ENCODE measurements at places on chromosomes 1 and 21.

DNA sequence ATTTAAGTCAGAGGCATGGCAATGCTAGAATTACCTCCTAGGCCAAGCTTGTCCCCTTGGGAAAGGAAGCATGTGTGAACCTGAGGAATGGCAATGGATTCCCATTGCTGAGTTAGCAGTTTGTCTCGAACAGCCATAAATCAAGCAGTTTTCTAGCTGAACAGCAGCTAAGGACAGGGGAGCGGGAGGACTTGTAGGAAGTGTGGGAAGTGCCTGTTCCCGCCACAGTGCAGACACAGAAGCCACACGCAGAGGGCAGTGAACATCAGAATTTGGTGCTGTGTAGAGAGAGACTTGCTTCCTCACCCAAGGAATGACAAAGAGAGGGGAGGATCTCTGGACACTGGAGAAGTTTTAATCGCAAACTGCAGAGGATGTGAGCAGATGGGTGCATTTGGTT lies 3.8 kb downstream of the PHGDH start:
- DNase-seq: no peak

- DNase-seq: no peak
Observed at GRCh38 chr1:60255565-60255964, 182.0 kb upstream of the C1orf87 start.

GRCh38 chr1:182473556-182473955 lies 23.6 kb downstream of the RGSL1 start:
- DNase-seq: no peak

- DNase-seq: no peak
Observed at GRCh38 chr1:35431173-35431599, 126.0 kb downstream of the KIAA0319L start.

DNA sequence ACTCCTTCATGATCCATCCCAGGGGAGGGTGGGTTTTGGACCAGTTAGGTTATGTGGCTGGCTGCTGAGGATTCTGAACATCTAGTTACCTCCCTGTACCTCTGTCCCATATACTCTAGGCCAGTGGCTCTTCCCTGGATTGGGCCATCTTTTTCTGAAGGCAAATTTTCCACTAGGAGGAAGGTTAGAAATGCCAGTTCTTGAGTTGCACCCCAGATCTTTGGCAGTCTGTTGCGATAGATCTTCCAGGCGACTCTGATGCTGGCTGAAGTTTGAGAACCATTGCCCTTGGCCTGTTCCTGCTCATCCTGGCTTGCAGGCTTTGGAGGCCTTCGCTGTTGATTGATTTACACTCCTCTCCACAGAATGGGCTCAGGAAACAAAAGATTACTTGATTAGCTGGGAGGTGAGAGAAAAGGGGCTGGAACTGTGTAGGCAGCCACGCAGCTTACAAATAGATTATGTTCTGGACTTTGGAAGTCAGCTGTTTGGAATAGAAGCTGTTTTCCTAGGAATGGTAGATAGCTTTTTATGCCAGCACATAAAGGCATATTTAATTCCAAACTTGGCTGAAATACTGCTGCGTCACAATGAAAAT lies 110.1 kb downstream of the MRPS6 start:
- no peak for DNase-seq

GRCh38 chr1:230641346-230641745 lies 935 bp upstream of the COG2 start:
- DNase-seq: no peak

- DNase-seq: no peak
Observed at GRCh38 chr1:18799454-18799853, 60.0 kb downstream of the TAS1R2 start.

DNA sequence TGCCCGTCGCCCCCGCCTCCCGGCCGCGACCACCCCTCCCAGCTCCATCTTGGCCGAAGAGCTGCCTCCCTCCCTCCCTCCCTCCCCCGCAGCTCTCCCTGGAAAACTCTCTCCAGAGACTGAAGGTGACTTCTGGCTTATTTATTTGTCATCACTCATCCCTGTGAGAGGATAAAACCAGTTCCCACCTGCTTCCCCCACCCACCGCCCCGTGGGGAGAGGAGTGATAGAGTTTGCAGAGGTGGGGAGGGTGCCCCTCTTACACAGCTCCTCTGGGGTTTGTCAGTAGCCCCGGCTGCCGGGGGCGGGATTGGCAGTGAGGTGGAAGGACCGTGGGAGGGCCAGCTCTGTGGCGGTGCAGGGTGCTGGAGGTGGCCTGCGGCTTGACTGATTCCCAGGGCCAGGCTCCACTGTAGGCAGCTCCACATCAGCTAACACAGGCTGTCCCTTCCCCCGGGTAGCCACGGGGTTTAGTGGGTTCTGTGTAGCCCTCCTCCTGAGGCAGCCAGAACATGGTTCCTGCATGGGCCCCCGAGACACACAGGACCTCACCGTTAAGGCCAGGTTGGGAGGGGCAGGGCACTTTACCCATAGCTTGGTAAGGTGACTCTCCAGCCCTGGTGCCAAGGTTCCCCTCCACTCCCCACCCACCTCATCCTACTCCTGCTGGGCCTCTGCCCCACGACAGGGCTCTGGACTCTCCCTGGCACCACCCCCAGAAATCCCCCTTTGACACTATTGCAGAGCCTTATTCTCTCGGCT lies 62.2 kb downstream of the ELK4 start:
- DNase-seq: no peak

- no peak for DNase-seq
Observed at GRCh38 chr1:10171105-10171767, 39.1 kb upstream of the KIF1B start.

- DNase-seq: peak; percentile 82
Observed at GRCh38 chr1:67850611-67851075, 17.4 kb upstream of the GNG12 start.

- no peak for DNase-seq
Observed at GRCh38 chr1:197515421-197515820, 247.4 kb downstream of the CRB1 start.

- DNase-seq: no peak
Observed at GRCh38 chr1:111758373-111758772, 2.7 kb downstream of the DDX20 start.

DNA sequence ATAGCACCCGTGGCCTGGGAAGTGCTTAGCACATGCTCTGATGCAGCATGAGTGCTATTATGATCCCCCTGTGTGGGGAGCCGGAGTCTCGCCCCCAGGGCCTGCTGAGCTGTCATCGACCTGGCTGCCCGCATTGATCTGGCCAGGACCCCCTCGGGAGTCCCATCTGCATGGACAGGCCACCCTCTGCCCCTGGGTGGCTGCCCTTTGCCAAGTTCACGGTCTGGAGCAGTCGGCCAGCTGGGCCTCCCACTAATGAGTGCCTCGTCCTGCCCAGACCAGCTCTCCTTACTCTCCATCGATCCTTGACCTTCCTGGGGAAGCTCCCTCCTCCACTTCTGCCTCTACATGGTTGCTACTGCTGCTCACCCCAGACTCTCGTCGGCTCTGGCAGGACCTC lies 121.8 kb upstream of the RUNX3 start:
- no peak for DNase-seq

- DNase-seq: no peak
Observed at GRCh38 chr1:88801575-88802208, 89.7 kb downstream of the GTF2B start.

- DNase-seq: no peak
Observed at GRCh38 chr21:44845418-44846223, 27.8 kb upstream of the SUMO3 start.

- DNase-seq: peak; percentile 56
Observed at GRCh38 chr1:12549460-12550349, 68.3 kb downstream of the DHRS3 start.

DNA sequence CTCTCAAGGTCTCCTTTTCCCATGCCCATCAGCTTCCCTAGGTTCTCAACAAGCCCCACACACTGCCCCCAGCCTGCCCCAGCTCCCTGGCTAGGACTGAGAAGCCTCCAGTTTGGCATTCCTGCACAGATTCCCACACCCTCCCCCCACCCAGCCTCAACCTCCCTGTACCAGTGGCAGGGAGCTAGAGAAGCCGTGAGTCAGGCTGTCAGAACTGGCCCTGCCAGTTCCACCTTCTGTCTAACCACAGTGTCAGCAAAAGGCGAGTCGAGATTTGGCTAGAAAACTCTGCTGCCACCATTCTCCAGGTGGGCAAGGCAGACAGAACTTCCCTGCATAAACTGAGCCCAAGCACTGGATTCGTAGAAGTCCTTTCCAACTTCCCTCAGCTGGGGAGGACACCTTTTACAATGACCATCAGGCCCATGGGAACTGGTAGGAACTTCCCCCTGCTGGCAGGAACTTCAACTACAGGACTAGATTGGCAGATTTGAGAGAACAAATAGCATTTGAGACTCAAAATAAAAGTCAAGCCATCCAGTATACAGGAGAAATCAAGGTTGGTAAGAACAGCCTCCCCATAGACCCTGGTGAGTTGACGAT lies 31.0 kb downstream of the TNNT2 start:
- peak; percentile 16 for DNase-seq

- DNase-seq: no peak
Observed at GRCh38 chr1:163290025-163290640, 31.6 kb upstream of the NUF2 start.

GRCh38 chr1:38134294-38134755 lies 87.7 kb upstream of the POU3F1 start:
- no peak for DNase-seq

DNA sequence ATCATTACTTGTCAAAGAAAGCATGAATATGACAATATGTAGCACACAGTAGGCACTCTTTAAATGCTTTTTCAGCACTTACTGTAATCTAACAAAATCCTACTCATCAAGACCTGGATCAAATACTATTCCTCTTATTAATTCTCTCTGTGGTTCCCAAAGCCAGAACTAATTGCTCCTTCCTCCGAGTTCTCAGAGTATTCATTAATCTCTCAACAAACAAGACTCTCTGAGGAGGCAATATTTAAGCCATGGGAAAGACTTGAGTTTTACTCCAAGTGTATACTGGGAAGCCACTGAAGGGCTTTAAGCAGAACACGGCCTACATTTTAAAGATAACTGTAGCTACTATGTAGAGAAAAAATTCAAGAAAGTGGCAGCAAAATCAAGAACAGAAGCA lies 79.7 kb downstream of the ENAH start:
- no peak for DNase-seq

Measured in stromal cell of bone marrow (primary cell).